ENCODE measurements at places on chromosomes 2 and 18. TPM values are rescaled to one million over a fixed set of nuclear protein-coding genes. Genes with fewer than 3 reads are reported as not detected.

CD207 gene
- not detected for total RNA-seq

MAP3K19 gene
- not detected for total RNA-seq

CYP27A1 gene
- 9.3 TPM for total RNA-seq

NEB gene
- 2.1 TPM for total RNA-seq

MDH1B gene
- 1.6 TPM for total RNA-seq

DNA sequence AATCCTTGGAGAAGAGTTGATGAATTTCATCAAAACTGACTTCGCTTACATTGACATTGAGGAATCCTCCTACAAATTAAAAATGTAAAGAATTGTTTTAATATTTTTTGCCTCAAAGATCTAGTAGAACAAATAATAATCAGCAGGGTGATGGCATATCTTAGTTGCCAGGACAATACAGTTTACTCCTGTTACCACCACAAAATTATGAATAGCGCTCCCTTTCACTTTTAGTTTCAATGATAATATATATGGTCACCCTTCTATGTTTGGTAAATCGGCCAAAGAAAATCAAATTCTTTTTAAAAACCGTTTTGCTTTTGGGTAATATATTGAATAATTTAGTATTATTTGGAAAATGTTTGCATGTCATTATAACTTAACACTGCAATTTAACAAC is 39.0 kb downstream of the B4GALT6 start:
- no peak overlapping the region for H3K4me3 ChIP-seq
- no peaks in the 10 kb centered on the region for H3K27me3 ChIP-seq
- DNase-seq = no peak
- peaks cover 45% of the 10 kb centered on the region for H3K4me1 ChIP-seq
- H3K27ac ChIP-seq = no peak overlapping the region

DNA sequence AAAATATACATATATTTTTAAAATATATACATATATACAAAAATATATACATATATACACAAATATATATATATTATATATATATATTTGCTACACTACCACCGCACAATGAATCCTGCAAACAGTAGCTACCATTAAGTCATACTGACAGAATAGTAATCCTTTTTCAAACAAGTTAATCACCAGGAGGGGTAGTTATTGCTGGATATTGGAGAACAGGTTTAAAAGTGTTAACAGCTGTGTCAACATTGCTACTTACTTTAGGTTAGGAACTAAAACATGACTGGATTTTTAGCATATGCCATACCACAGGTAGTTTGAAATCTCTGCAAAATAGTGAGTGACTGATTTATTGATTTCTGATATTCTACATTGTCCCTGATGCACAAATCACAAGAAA is 529.1 kb upstream of the CDH7 start:
- H3K4me3 ChIP-seq = no peak overlapping the region
- H3K27ac ChIP-seq = no peak overlapping the region
- H3K27me3 ChIP-seq = no peaks in the 10 kb centered on the region
- no peaks in the 10 kb centered on the region for H3K36me3 ChIP-seq

DNA sequence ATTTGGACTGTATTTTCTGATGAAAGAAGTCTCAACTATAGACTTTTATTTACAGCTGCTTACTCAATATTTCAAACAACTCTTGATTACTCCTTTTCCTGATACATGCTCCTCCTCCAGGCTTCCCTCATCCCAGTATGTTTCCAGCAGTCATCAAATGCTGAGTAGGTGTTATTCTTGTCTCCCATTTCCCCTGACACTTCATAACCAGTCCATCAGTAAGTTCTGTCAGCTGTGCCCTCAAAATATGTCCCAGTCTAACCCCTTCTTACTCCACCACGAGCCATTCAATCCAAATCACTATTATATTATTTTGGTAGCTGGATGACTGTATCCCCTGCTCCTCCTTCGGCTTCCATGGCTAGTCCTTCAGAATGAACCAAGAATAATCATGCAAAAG is 189.1 kb upstream of the DTNA start:
- H3K36me3 ChIP-seq = peaks cover 10% of the 10 kb centered on the region
- H3K27ac ChIP-seq = 0 out of 2 replicates have a peak overlapping the region, but pooled peaks have one; percentile 15
- no peak for DNase-seq
- H3K27me3 ChIP-seq = no peaks in the 10 kb centered on the region
- H3K4me1 ChIP-seq = peaks cover 6% of the 10 kb centered on the region

DNA sequence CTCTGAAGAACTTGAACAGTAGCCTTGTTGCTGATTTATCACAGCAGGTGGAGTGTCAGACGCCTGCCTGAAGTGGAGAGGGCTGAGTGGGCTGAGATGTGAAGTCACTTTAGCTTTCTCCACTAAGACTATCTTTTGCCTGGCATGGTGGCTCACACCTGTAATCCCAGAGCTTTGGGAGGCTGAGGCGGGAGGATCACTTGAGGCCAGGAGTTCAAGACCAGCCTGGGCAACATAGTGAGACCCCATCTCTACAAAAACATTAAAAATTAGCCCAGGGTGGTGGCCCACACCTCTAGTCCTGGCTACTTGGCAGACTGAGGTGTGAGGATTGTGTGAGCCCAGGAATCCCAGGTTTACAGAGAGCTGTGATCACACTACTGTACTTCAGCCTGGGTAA is 60.6 kb upstream of the TTC39C start:
- no peaks in the 10 kb centered on the region for H3K27me3 ChIP-seq
- no peak overlapping the region for H3K27ac ChIP-seq
- peaks cover 53% of the 10 kb centered on the region for H3K4me1 ChIP-seq
- no peak for DNase-seq
- no peaks in the 10 kb centered on the region for H3K36me3 ChIP-seq

DNA sequence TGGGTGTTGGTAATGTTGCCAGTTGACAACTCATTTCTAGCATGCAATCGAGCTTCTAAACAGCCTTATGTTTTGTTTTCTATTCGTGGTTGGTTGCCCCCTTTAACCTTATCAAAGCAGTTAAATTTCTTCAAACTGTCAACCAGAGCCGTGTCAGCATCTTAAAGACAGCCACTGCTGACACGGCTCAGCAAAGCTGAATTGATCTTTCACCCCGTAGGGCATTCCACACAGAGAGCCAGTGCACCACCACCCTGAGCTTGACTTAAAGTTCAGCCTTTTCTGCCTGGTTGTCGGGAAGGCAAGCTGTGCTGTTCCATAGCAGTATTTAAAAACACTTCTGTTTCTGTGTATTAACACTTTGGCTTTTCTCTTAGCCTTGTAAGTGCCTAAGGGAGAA is 355.0 kb upstream of the CHST9 start:
- H3K27me3 ChIP-seq = no peaks in the 10 kb centered on the region
- DNase-seq = peak; percentile 20
- peaks cover 51% of the 10 kb centered on the region for H3K4me1 ChIP-seq
- H3K27ac ChIP-seq = no peak overlapping the region

All from WTC11 (cell line).